T1000 (cell line): ENCODE measurements at places on chromosomes 2 and 18.

DNA sequence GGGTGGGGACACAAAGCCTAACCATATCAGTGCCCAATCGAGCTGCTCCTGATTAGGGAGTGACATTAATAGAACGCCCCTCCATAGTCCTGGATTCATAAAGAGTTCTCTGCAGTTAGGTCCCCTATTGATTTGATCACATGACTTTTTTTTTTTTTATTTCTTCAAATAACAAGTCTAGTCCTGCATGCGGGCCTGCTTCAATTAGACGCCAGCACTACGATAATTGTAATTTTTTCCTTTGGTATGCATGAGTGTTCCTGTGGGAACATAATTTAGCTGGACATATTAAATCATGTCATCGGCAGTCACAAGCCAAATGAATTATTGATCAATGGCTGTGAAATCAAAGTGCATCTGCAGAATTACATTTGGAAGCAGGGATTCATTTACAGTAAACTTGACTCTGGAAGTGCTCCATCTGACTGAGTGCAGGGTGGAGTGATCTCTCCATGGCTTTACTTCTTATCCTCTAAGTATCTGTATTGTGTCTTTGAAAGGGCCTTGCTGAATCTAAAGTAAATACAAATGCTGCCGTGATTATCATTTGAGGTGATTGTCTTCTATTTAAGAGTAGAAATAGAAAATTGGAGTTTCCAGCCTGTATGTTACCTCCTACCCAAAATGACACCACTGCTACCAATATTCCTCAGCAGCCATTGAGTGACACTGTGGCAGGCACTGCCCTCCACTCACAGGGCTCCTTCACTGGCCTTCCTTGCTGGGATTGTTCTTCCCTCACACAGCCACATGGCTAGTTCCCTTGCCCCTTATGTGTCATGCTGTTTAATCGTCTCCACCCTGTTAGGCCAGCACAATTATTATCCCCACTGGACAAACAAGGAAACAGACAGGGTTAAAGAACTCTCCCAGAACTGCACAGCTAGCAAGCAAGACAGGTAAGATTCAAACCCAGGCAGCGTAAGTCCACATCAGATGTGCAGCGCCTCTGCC, 337.4 kb upstream of the ID2 start:
- no peak for DNase-seq

DNA sequence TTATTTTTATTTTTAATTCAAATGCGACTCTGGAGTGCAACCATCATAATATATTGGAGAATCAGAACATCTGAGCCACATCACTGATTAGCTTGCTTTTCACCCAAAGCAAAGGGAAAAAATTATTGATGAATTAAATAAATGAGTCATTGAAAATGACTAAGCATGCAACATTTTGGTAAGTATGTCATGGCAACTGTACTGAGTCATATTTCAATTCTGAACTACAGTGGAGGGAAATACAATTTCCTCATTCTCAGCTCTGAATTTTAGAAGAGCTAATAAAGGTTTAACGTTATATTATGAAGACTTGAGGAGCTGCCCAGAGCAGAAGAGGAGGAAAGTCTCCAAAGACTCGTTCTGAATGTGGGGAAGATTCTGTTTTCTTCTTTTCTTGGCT, 89.6 kb upstream of the CCDC68 start:
- no peak for DNase-seq

- no peak for DNase-seq
Observed at GRCh38 chr2:239028253-239028619, 180.4 kb downstream of the TWIST2 start.

- DNase-seq = no peak
Observed at GRCh38 chr2:102620332-102620731, 979 bp downstream of the SLC9A2 start.

- DNase-seq = no peak
Observed at GRCh38 chr2:237379636-237380035, 34.3 kb downstream of the COL6A3 start.

DNA sequence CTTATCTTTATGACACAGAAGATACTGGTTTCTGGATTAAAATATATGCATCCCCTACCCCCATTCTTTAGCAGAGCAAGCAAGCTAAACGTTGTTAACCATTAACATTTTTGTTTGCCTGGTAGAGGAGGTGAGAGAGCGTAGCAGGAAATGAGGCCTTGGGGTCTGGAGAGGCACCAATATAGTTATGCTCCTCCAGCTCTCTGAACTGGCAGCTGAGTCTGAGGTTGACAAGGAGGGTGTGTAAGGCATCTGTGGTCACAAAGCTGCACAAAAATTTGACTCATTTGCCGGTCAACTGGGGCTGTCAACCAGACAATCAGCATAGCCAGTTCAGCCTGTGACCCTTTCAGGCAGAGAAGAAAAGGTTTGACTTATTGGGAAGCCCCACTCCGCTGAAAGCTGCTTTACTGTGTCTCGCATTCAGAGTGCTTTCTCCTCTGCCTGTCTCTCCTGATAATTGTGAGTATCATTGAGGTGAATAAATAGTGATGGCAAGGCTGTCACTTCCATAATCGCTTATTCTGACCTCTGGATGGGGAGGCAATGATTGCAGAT, 647.5 kb upstream of the SETBP1 start:
- DNase-seq = no peak

- DNase-seq = no peak
Observed at GRCh38 chr2:88751768-88752167, 60.3 kb downstream of the RPIA start.

- no peak for DNase-seq
Observed at GRCh38 chr2:187171318-187171717, 276.7 kb downstream of the CALCRL start.

DNA sequence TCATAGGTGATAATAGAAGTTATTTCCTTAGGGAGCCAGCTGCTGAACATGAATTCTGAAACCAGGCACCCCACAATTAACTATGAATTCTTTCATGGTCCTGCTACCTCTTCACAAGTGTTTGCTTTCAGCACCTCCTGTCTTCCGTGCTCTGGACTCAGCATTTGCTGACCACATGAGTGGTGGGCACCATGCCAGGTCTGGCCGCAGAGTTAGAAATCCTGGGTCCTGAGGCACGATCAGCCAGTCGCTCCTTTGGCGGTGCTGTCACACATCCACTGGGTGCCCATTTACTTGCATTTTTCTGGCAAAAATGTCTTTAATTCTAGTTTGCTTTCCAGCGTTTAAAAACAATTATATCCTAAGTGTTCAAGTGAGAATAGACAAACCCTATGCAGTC, 196.4 kb upstream of the PXDN start:
- no peak for DNase-seq
